ENCODE measurements at places on chromosomes 1 and 21.
A peak's percentile ranks its signal among the peaks of the same experiment; 100 is the strongest.

DNA sequence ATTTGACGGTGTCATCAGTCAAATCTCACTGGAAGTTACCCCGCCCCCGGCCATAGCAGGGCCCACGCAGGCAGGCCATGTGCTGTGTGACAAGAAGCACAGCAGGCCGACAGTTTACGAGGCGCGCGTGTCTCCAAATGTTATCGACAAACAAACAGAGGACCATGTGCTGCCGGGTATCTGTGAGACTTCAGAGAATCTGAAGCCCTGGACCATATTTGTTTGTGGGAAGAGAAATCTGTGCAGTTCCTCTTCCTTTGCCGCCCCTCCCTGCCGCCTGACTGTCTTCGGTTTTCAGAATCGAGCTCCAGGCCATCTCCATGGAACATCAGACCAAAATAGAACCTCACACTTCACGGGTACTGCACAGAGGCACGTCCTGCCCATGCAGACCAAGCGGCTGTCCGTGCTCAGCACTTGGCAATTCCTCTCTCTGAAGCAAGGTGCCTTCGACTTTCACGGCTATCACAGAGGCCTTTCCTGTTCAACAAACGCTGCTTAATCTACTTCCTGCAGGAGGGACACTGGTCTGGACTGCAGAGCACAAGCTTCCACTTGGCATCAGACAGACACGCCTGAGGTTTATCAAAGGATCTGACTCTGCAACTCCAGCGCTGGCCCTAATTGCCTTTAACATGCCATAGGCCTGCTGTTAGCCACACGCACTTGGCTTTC is 135.7 kb upstream of the KRTAP19-8 start:
- no peak for DNase-seq

GRCh38 chr21:17903029-17903806 is 84.1 kb upstream of the C21orf91 start:
- no peak for DNase-seq

DNA sequence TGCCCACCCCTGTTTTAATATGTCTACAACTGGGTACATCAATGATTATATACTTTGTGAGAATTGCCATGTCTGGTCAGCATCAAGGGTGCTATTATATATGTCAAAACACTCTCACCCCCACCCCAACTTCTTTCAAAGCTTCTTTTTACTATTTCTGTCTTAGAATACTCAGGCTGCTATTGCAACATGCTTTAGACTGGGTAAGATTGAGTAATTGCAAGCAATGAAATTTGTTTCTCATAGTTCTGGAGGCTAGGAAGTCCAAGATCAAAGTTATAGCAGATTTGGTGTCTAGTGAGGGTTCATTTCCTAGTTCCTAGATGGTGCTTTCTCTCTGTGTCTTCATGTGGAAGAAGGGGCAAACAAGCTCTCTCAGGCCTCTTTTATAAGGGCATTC is 100.5 kb upstream of the KCNK1 start:
- DNase-seq: no peak

- DNase-seq: no peak
These were observed 239.5 kb downstream of the TGFB2 start for GRCh38 chr1:218584418-218585155.

DNA sequence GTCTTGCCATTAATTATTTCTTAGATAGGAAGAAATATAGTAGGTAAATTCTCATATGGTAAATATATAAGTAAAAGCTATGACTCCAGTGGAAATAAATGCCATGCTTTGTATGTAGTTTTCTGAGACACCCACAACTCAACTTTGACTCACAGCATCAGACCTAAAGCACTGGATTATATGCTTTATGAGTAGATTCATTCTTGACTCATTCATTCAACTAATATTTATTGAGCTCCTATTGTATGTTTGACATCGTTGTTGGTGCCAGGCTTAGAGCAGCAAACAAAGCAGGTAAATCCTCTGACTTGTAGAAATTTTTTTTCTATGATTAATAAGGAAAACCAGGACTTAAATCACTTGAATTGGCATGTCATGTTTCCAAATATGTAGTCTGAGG is 211.4 kb downstream of the PTPRC start:
- no peak for DNase-seq

DNA sequence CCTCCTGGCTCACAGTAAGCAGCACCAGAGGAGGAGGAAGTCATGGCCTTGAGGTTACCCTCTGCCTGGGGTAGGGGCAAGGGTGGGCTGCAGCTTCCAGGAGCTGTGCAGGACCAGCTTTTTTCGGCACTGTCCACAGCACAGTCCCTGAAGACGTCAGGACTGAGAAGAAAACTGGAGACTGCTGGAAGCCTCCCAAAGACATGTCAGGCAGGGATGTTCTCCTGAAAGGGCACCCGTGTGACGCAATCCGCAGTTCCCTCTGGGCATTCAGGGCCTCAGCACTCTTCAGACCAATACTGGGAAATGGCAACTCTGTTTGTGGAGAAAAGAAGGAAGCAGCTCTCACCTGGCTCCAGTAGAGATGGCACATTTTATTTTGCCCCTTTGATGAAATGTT is 64.8 kb upstream of the TENT5C start:
- no peak for DNase-seq

DNA sequence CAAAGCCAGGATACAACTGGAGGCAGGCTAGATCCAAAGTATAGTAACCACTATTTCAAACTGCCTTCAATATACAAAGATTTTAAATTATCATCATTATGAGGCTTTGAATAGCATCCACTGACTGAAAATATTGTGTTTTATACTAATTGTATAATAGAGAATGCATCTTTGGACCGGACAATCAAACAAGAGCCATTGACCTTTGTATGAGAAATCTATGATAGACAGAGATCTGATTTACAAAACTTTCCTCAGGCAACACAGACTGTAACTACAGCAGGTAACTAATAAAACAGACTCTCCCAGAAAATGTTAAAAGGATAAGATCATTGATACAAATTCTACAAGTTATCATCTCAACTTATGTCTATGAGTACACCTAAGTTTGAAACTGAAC is 152.9 kb downstream of the DENND1B start:
- DNase-seq: no peak

DNA sequence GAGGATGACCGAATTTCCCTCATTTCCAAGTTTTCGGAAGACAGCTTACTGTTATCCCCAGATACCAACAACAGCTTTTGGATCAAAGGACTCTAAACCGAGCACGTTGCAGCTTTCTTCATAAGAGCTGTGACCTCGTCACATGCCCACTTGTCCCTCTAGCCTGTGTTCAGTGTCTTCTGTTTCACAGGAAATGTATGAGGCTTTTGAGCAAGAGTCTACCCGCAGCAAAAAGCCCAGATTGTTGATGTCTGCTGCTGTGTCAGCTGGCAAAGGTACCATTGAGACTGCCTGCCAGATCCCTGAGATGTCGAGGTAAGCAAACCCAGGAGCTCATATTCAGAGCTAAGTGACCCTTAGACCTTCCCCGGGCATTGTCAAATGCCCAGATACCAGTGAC is 24.1 kb downstream of the CHI3L2 start:
- no peak for DNase-seq

DNA sequence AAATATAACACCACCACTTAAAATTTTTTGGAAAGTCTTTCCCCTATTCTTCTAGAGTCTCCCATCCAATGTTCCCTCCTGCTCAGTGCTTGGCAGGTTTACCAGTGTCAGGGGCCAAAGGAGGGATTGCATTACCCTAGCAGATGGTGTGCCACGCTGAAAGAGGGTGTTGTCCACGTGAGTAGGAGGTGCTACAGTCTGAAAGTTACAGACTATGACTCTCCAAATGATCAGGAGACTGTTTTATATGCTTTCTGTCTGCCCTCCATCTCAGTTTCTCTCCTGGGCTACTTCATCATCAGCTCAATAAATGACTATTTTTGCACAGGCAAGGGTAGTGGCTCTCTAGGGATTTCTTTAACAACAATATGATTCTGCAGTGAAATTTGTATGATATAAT is 31.3 kb upstream of the ANGPTL7 start:
- no peak for DNase-seq

DNA sequence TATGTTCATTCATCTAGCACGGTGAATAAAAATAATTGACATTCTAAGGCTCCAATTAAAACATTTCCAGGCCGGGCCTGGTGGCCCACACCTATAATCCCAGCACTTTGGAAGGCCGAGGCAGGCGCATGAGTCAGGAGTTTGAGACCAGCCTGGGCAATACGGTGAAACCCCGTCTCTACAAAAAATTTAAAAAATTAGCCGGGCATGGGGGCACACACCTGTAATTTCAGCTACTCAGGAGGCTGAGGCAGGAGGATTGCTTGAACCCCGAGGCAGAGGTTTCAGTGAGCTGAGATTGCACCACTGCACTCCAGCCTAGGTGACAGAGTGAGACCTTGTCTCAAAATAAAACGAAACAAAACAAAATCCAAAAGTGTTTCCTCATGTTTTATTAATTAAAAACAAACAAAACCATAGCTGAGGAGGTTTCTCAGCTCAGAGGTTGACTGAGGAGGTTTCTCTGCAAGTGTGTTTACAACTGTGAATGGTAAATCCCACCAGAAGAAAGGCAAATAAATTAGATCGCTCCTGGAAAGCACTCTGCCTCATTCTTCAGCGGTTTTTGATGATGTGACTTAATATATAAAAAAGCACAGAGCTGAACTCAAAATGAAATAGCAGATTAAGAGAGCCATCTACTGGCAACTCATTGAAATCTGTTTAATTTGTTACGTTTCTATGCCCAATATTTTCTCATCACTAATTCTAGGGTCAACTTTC is 37.7 kb upstream of the ATG4C start:
- DNase-seq: peak; percentile 20

GRCh38 chr1:97137862-97138514 is 416.4 kb downstream of the PTBP2 start:
- no peak for DNase-seq

- DNase-seq: no peak
These were observed 34.1 kb downstream of the OR2G3 start for GRCh38 chr1:247639381-247639981.

Data from T-helper 1 cell (primary cell).